CD4-positive, alpha-beta T cell (primary cell): ENCODE measurements at places on chromosomes 4 and X.

DNA sequence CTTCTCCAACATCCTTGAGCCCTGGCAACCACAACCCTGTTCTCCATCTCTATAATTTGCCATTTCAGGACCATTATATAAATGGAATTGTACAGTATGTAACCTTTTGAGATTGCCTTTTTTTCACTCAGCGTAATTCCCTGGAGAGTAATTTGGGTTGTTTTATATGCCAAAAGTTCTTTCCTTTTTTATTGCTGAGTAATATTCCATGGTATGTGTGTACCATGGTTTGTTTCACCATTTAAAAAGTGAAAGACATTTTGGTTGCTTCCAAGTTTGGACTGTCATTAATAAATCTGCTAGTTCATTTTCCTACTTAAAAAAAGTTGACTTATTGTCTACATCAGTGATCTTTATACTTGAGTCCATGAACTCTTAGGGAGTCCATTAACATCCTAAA lies 33.0 kb upstream of the SMIM10 start:
- no peak for DNase-seq

- no peak for DNase-seq
These were observed 22.8 kb upstream of the ASMTL start for GRCh38 chrX:1475481-1475880.

- peak; percentile 83 for DNase-seq
These were observed 35.9 kb upstream of the STK26 start for GRCh38 chrX:131987252-131987651.

- DNase-seq = no peak
These were observed 1.6 kb downstream of the PRICKLE3 start for GRCh38 chrX:49184294-49185281.

GRCh38 chr4:145878501-145879435 lies 59.9 kb downstream of the ZNF827 start:
- DNase-seq = no peak

GRCh38 chr4:186999686-187000085 lies 276.0 kb upstream of the FAT1 start:
- no peak for DNase-seq

DNA sequence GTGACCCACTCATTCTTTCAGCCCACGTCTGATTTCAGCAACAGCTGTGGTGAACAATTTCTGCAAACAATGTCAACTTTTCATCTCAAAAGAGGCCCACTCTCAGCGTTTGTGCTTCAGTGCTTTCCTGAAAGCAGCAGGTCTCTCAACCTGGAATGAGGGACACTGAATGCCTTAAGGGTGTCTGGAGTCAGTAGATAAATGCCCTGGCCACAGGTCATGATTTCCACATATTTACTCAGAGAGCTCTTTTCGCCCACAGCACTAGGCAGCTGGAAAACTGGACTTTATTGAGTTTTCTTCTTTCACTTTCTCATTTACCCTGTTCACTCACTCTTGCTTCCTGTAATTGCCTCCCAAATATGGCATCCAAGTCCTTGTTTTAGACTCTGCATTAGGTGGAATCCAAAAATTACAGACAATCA lies 52.8 kb downstream of the NPFFR2 start:
- DNase-seq = no peak

- DNase-seq = no peak
These were observed 28.1 kb upstream of the ANOS1 start for GRCh38 chrX:8760021-8760420.

GRCh38 chrX:828411-828959 lies 197.9 kb downstream of the SHOX start:
- DNase-seq = no peak

GRCh38 chr4:1505511-1506460 lies 99.5 kb upstream of the NKX1-1 start:
- DNase-seq = peak; percentile 1
